ENCODE measurements at places on chromosomes 7 and 10.

DNA sequence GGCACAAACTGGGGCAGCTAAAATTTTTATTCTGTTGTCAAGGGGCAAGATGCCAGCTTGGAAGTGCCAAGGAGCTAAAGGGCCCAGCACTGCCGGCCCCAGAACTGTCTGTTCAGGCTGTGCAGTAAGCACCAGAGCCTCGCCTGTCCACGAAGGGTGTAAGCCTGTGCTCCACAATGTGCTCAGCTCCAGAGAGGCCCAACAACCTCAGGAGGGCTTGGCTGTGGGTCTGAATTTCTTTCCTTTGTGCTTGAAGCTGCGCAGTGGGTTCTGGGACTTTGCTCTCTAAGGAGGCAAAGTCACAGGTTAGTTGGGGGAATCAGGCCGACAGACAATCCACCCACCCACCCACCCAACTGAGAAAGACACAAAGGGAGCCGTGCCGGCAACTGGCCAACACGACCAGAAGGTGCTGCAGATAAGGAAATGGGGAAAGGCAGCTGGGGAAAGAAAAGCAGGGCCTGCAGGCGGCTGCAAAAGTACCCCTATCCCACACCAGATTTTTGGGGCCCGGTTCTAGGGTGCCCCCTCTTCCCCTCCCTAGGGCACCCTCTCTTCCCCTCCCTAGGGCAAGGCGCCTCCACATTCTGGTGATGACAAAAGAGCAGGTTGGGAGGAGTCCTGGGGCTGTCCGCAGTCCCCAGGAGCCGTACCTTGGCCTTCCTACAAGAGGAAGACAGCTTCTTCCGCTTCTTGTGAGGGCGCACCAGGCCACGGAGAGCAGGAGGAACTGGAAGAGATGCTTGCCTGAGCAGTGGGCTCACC, 7.7 kb downstream of the DDX56 start:
- no peak for DNase-seq

DNA sequence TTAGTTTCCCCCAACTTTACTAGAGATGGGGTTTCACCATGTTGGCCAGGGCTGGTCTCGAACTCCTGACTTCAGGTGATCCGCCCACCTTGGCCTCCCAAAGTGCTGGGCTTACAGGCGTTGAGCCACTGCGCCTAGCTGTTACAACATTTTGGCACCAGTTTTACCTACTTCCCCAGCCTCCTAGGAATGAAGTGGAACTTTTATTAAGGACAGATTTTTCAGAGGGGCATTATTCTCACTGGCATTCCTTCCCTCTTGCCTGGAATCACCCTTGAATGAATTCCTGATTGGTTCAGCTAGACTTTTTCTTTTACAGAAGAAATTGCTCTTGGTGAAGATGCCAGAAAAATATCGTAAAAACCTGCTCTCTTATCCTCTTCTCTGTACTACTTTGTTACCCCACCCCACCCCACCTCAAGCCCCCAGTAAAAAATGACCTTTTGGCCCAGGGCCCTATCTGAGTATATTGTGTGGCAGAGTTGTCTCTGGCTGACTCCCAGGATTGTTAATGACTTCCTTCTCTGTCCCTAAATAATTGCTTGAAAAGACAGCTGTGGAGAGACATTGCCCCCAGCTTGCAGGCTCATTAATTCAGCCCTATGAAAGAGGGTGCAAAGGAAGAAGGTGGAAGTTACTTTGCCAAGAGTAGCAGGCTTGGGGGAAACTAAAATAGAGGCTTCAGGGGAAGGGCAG, 189.6 kb downstream of the AUTS2 start:
- no peak for DNase-seq

- no peak for DNase-seq
Observed at GRCh38 chr10:49273626-49274025, 25.3 kb upstream of the C10orf71 start.

DNA sequence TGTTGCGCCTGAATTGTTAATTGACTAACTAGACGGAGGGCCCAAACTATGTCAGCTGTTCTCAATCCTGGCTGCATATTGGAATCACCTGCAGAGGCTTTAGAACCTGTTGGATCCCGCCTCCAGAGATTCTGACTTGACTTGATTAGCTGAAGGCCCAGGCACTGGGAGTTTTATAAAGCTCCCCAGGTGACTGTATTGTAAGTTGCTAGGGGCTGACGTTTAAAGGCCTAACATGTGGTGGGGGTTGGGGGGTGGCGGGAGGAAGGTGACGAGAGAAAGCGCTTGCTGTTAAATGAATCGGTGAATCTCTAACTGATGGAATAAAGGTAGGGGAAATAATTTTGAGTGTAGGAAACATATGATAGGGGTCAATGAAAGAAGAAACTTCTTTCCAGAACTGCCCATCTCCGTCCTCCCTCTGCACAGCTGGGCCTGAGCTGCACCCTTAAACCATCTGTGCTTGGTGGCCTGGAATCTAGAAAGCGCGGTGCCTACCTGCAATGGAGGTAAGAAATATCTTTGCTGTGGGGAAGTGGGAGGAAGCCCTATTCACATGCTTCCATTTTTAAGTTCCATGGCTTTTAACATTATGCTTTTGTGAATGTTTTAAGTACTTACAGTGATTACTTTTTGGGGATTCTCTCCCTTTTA, 225.0 kb upstream of the FAM3C start:
- DNase-seq = no peak

- no peak for DNase-seq
Observed at GRCh38 chr7:5541087-5541992, 117.7 kb upstream of the TNRC18 start.

DNA sequence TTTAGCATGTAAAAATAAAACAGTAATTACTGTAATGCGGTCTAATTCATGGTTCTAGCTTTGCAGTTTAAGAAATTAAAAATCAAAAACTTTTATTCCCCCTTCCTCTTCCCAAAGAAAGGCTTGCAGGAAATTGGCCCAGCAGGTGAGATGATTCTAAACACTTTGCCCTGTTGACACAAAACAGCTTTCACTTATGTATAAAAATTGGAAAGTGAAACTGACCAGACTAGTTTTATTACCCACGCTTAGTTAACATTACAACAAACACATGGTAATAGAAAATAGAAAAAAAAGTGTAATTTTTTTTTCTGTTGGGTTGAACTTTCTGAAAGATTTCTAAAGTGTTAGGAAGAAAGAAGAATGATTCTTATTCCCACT, 1.2 kb upstream of the CCDC6 start:
- DNase-seq = no peak

GRCh38 chr7:133040178-133040577, 41.7 kb downstream of the CHCHD3 start:
- no peak for DNase-seq

DNA sequence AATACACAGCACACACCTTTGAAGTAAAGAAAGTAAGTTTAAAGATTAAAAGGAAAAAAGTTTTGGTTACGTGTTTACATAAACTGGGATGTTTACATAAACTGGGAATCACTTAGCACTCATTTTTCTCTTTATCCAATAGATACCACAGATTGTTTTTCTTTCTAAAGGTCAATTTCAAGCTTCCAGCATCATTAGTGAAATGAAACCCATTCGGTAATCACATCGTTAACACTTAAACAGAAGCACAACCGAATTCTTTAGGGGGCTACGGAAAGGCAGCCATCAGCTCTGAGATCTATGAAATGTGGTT, 1.1 kb downstream of the ODAD2 start:
- DNase-seq = no peak

DNA sequence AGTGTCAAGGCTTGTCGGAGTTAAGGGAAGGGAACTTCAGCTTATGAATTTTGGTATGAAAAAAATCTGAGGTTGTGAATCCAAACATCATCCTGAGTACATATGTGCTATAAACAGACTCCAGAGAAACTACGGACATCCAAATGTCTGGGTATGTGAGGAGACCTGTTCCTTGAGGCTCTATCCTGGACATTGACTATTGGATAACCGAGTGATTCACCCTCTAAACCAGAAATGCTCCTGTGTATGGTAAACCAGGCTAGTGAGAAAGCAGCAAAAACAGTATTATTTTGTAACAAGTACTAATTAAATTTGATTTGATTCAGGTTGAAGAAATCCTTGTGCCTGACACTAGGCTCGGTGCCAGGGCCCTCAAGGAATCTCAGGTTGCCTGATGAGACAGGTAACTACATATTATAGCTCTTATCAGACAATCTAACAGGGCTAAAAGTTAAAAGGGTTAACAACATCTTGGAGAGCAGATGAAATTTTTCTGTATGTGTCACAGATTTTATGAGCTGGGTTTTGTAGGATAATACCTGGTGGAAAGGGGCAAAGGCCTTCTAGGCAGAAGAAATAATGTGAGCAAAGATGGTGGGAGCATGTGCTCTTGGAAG, 10.4 kb upstream of the STOX1 start:
- no peak for DNase-seq

DNA sequence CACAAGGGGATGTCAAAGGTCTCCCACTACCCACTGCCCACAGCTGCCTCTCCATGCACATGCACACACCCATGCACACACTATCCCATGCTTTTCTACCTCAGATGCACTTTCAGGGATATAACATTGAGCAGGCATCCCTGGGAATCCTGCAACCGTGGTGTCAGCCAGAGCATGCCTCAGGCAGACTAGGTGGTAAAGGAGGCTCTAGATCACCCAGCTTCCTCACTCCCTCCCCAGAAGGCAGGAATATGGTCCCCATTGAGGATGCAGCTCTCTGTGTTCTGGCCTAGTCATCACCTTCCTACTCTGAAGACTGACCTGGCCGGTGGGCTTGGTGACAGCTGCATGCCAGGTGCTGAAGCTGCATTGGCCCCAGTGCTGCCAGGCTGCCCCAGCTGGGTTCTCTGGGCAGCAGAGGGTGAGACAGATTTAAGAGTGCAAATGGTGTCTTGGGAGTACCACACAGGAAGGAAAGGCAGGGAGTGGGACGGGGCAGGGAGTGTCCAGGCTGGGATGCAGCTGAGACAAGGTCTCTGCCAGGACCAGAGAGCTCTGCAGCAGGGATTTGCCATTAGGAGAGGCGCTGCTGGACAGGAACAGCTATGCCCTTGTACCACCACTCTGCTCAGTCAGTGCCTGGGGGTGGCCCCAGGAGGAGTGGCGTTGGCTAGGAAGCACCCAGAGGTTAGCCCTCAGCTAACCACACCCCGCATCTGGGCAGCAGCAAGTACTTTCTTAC, 53.4 kb upstream of the GDF10 start:
- DNase-seq = no peak

DNA sequence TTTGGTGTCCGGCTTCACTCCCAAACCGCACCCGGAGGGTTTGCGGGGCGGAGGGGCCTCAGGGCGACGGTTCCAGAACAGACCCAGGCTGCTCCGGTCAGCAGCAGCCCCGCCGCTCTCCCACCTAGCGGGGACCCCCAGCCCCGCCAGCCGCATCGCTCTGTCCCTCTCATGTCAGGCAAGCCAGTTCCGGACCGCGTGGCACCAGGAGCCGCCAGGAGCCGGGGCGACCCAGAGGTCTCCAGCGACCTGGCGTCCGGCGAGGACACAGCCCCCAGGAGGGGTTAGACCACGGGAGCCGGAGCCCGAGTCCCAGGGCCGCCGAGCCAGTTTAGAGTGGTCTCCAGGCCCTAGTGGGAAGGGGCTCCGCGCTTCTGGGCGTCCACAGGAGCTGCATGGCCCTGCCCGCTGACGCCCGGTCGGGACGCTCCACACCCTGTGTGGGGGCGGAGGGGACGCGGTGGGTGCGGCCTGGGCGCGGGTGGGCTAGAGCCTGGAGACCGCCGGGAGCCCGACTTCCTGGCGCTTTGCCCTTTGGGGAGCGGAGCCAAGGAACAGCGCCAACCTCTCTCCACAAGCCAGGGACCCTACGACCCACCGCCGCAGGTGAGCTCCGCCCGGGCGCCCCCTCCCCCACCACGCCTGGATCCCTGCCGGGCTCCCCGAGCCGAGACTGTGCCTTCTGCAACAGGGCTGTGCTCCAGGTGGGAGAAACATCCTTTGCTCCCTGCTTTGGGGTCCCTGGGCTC, 43.4 kb downstream of the ZNF117 start:
- no peak for DNase-seq

DNA sequence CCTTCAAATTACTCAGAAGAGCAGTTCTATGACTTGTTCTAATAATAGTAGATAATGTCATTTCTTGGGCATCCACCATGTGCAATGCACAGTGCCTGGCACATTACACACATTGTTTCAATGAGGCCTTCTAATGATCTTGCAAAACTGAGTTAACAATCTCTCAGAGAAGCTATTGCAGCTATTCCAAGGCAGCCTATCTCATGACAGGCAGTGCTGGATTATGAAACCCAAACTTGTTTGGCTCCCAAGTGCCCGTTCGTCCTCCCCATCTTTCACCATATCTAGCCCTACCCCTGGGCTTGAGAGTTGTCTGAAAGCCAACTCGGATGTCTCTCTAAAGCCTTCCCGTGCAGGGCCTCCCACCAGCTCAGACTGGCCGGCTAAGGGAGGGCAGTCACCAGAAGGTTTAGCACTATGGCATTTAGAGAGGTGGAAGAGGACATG, 405.1 kb downstream of the PLXNA4 start:
- DNase-seq = no peak

DNA sequence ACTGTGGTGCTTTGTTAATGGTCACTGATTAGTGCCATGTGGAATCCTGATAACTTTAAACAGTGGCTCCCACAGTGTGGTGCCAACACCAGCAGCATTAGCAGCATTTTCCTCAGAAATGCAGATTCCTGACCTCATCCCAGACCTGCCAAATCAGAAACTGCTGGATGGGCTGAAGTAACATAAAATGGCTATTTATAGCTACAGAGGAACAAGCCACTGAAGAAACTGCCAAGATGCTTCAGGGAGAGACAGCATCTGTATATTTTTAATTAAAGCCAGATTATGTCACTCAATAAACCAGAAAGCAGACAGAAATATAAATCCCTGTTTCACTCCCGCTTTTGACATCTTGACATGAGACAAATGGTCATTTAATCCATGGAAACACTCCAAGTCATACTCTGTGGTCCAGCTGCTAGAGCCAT, 178.5 kb downstream of the AMPH start:
- no peak for DNase-seq

DNA sequence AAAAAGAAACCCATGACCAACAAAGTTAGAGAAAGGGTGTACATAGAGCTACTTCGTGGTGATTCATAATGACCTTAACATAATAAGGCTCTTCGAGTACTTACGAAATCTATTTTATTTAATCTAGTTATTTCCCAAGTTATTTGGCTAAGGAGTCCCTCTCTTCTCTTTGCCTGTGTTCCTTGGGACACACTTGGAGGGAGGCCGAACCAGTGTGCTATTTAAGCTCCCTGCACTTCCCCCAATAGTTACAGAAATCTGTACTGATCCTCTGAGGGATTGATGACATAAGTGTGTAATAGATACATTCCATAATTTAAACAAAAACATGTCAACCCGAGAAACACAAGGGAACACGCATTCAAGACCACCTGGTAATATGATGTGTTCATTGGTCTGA, 351.1 kb downstream of the GATA3 start:
- no peak for DNase-seq

- DNase-seq = peak; percentile 83
Observed at GRCh38 chr10:77391605-77392235, 245.9 kb downstream of the KCNMA1 start.

DNA sequence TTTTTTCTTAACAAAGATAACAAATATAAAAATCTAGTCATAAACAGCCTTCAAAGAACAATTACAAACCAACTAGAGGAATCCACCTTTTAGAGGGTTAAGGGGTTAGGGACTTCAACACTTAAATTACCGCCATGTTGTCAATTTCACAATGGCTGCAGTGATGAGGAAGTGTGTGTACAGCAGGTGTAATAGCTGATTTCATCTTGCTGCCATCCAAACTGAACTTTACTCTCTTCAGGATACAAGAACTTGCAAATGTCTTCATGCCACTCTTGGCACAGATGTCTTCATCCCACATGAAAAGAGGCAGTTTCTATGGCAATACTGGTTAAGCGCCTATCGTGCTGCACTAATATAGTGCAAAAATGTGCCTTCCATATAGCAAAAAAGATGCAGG, 401.0 kb downstream of the PHF14 start:
- DNase-seq = no peak

- DNase-seq = no peak
Observed at GRCh38 chr10:58013406-58013805, 254.3 kb downstream of the IPMK start.

Measured in H4 (cell line).